Stimulated activated CD8-positive, alpha-beta memory T cell treated with anti-CD3 and anti-CD28 coated beads, Interleukin-4, amount 100 ng/mL, for 4 hours (primary cell): ENCODE measurements at places on chromosomes 2 and 18.

DNA sequence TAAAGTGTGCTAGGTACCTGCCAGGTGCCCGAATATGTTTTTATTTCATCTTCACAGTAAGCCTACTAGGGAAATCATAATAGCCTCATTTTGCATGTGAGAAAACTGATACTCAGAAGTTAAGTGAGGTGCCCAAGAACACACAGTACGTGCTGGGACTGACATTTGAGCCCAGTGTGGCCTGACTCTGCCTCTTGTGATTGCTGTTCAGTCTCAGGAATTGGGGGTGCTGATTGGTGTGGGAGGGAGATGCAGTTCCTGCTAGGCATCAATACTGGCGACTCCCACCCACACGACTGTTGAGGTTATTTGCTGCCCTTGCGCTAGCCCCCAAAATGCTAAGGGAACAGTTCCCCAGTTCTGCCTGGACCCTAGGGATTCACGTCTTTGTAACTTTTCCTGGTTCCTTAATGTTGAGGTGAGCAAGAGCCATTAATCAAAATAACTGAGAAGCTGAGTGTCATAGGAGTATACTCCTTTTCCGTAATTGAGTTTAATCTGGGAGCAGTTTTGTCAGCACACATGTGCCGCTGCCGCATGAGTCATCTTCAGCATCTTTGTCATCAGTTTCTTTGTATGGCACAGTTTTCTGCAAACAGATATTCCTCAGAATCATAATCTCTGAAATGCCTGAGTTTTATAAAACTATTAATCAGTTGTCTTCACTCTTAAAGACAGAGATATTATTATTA lies 120.7 kb downstream of the NCK2 start:
- DNase-seq = no peak

GRCh38 chr2:64750001-64750816 lies 96.5 kb upstream of the SERTAD2 start:
- DNase-seq = no peak

DNA sequence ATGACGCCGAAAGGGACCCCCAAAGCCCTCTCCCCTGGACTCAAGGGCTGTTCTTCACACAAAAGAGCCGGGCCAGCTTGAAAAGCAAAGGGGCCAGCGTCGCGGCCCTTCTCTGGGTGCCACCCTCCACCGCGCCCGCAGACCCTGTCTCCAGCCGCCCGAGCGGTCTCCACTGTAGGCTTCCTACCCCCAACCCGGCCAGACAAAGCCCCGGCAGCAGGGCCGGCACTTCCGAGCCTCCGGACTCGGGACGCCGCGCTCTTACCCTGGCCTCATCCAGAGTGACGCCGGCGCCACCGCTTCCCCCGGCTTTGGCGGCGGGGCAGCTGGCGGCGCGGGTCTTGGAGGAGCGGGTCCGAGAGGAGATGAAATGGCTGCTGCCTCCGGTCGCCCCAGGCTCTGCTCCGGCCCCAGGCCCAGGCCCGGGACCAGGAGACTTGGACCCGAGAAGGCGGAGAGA lies 603 bp downstream of the ATAD2B start:
- DNase-seq = no peak

DNA sequence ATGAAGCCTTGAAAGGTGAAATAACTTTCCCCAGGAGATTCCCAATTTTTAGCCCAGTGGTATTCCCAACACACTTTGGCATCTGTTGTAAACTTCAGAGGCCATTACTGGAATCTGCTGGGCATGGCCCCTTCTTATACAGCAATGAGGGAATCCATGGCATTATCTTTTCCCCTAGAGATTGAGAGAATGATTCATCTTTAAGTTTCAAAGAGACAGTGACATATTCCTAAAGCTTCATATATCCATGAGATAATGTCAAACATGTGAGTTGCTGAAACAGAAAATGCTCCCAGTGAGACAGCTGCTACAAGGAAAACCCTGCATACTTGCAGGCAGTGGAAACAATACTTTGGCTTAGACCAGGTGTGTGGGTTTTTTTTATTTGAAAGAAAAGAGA lies 51.1 kb upstream of the DLX2 start:
- no peak for DNase-seq

DNA sequence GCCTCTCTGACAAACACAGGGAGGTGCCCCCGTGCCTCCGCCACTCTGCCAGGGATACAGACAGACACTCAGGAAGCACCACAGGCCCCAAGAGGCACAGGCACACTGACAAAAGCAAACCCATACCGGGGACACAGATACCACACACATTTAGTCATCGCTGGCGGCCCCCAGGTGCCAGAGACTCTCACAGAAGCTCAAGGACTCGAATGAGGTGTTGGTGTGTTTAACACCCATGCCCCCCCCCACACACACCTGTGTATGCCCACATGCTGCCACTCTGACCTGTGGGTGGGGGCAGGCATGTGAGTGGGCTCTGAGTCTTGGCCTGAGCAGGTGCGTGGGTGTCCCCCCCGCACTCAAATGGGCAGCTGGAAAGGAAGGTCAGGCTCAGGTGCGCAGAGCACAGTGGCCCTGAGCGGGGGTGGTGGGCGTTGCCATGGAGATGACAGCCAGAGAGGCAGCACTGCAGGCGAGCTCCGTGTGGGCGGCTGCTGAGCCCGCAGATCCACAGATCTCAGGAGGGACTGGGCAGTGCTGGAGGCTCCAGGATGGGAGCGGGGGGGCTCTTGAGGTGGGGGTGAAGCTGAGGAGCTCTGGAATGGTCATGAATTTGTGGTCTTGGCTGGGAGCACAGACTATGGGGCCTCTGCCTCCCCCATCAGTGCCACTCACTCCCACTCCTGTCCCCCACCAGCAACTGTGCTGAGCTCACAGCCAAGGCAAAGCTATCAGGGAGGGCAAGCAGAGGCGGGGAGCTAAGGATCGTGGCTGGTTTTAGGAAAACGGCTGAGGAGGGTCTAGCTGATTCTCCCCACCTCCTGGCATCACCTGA lies 73.9 kb upstream of the TAF1B start:
- no peak for DNase-seq

GRCh38 chr18:63378919-63379638 lies 12.1 kb upstream of the KDSR start:
- no peak for DNase-seq

DNA sequence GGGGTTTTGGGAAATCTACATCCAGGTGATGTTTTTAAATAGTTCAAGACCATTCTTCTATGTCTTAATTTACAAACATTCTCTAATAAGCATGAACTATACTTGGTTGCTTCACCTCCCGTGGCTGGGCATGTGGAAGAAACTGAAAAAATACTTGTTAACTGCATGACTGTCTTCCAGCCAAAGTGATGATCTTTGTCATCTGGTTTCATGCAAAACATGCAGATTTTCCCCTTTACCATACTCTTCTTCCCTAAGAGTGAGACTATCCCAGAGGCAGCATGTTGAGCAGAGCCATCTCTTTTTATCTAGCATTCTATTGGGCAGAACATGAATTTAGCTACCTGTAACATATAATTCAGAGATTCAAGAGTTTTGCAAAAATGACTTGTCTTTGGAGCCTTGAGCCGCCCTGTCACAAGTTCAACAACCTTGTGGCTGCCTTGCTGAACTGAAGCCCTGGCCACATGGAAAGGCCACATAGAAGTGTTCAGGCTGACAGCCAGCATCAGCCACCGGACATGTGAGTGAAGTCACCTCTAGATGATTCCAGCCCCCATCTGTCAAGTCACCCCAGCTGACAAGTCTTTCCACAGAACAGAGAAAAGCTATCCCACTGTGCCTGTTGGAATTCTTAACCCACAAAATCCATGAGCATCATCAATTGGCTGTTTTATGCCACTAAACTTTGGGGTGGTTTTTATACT lies 142.8 kb downstream of the ANKRD44 start:
- no peak for DNase-seq

DNA sequence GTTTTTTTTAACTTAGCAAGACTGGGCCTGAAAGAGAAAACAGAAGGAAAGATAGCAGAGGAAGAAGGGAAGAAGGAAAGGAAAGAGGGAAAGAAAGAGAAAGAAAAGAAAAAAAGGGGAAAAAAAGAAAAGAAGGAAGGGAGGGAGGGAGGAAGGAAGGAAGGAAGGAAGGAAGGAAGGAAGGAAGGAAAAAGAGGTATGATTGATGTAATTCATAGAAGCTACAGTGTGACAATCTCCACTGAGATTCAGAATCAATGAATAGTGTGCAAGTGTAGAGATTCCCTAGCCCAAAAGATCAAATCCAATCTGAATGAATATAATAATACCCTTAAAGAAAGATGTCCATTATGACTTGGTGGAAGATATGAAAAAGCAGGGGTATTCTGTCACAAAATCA lies 126.9 kb upstream of the DNAJC10 start:
- no peak for DNase-seq

DNA sequence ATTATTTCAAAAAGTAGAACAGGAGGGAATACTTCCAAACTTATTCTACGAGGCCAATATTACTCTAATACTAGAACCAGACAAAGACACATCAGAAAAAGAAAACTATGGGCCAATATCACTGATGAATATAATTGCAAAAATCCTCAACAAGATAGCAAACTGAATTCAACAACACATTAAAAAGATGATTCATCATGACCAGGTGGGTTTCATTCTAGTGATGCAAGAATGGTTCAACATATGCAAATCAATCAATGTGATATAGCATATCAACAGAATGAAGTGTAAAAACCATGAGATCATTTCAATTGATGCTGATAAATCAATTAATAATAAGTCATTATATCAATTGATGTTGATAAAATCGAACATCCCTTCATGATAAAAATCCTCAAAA lies 22.4 kb upstream of the EML6 start:
- no peak for DNase-seq

- DNase-seq = peak; percentile 20
Measured at GRCh38 chr2:230441227-230441897, 25.4 kb downstream of the SP100 start.

- no peak for DNase-seq
Measured at GRCh38 chr2:239495791-239496233, 95.0 kb upstream of the HDAC4 start.

- DNase-seq = no peak
Measured at GRCh38 chr2:189522435-189523151, 58.0 kb downstream of the SLC40A1 start.

DNA sequence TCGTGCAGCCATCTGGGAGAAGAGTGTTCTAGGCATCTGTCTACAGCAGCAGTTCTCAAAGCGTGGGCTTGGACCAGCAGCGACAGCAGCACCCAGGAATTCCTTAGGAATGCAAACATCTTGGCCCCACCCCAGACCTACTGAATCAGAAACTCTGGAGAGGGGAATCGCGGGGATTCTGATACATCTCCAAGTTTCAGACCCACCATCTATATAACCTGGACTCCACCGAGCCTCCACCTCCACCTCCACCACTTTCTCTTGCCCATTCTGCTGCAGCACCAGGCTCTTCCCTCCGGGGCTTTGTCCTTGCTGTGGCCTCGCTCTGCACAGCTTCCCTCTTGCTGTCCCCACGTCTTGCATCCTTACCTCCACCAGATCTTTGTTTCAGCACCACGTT lies 256.4 kb downstream of the BCL2 start:
- DNase-seq = no peak
